ENCODE measurements at places on chromosomes 2 and 18.

DNA sequence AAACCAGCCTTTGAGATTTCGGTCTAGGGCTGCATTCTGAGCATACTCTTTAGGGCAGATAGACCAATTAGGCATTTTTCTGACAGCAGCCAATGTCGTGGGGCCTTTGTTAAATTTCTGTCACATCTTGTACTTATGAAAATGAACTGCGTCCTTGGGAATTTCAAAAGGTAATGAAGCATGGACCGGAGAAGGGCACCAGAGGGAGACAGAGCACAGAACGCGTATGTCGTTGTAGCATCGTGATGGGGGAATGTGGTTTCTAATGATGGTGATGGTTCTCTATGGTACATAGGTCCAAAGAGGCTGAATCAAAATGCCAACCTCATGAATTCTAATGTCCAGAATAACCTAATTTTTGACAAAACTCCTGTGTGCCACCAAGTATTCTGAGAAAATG lies 483.9 kb upstream of the CRIM1 start:
- no peak for DNase-seq

GRCh38 chr2:15076668-15077067 lies 444.2 kb downstream of the LRATD1 start:
- no peak for DNase-seq

DNA sequence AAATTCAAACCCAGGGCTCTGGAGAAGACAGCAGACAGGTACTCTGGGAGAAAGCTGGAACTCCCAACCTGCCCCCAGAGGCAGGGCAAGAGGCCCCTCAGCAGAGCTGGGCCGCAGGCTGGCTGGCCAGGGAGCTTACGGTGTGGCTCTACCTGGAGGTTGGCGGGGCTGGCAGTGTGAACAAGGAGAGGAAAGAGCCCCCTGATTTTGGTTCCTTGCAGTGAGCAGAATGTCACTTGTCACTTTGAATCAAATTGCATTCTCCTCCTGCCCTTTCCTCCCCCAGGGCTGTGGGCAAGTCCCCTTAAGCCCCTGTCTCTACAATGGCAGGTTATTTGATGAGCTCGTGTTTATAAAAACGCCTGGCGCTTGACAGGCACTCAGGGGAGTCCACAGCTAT lies 32.6 kb downstream of the MYO7B start:
- no peak for DNase-seq

DNA sequence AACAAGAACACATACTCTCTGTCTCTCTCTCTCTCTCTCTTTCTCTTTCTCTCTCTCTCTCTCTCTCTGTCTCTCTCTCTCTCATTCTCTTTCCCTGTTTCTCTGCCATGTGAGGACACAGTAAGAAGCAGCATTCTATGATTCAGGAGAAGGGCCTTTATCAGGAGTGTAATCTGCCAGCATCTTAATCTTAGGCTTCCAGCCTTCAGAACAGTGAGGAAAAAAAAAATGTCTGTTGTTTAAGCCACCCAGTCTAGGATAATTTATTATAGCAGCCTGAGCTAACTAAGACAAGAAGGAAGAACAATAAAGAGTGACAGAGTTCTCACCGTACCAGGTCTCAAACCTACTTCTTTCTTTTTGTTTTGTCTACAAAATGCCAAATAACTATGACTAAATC lies 399.4 kb downstream of the SOCS6 start:
- no peak for DNase-seq

GRCh38 chr2:20606198-20606597 lies 44.7 kb downstream of the HS1BP3 start:
- no peak for DNase-seq

DNA sequence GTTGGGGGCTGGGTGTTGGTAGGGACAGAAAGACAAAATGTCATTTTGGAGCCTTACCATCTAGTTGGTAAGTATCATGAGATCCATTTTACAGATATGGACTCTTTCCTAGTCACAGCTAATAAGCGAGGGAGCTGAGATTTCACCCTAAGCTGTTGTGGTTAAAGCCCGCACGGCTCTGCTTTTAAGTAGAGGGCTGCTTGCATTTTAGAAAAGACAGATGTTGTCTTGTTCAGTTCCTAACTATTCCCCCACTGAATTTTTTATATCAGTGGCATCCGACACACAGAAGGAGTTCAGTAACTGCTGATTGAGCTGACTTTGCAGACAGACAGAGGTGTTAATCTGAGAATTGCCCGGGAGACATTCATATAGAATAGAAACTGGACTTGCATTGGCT lies 3.7 kb downstream of the QPCT start:
- DNase-seq = no peak

DNA sequence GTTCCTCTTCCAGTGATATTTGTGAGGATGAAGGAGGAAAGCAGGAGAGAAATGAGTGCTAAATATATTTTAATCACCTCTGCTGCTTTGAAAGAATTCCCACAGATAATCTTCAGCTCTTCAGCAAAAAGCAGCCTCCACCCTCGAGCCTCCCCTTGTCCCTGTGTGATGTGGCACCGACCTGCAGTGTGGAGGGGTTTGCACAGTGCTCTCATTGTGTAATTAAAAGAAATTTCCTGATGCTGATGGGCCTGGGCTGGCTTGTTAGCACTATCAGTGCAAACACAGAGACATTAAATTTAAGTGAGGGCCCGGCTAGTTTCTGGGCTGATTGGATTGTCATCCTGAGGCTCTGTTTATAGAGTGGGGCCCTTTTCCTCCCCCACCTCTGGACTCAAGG lies 53.4 kb downstream of the KIF5C start:
- DNase-seq = no peak

DNA sequence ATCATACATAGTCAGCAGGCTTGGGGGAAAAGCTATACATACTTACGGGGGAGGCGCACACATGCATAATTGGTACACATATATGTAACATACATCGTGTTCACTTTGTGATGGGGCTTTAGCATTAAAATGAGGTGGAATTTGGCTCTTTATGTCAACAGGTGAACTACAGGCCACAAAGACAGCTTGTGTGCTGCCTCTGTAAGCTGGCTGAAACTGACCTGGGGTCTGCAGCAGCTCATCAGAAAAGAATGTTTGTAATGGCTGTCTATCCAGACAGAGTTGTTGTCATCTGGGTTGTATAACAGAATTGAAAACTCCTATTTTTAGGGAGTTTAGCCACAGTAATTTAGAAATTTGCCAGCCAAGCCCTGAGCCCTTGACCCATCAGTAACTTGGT lies 4.7 kb upstream of the KCNG3 start:
- DNase-seq = no peak

DNA sequence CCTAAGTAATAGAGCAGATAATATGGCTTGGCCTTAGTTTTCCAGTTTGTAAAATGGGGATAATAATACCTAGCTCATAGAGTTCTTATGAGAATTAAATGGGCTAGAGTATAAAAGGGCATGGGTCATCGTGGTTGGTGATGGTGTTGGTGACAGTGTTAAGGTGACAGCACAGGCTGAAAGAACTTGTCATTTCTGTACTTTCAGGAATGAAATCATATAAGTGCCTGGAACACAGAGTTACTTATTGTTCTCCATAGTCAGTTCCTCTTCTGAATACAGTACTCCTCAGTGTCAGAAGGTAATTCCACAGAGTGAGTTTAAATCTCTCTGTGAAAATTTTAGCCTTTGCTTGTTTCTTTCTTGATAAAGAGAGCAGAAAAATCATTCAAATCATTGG lies 42.4 kb downstream of the KIF5C start:
- no peak for DNase-seq

DNA sequence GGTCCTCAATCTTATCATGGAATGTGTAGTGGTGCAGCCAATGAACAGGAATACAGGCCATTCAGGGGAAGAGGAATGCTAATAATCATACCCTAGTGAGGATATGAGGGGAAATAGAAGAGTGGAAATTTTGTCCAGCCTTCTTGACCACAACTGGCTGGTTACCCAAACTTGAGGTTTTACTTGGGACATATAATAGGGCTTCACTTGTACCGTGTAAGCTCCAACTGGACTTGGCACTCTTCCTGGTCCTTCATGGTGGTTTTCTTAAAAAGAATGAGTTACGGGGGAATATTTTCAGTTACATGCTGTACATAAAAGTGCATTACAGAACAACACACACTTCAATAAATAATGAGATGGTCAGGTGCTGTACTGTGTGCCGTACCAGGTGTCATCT lies 234.9 kb upstream of the RASGRP3 start:
- DNase-seq = no peak

- DNase-seq = no peak
Observed at GRCh38 chr2:73818296-73818695, 10.5 kb upstream of the STAMBP start.

DNA sequence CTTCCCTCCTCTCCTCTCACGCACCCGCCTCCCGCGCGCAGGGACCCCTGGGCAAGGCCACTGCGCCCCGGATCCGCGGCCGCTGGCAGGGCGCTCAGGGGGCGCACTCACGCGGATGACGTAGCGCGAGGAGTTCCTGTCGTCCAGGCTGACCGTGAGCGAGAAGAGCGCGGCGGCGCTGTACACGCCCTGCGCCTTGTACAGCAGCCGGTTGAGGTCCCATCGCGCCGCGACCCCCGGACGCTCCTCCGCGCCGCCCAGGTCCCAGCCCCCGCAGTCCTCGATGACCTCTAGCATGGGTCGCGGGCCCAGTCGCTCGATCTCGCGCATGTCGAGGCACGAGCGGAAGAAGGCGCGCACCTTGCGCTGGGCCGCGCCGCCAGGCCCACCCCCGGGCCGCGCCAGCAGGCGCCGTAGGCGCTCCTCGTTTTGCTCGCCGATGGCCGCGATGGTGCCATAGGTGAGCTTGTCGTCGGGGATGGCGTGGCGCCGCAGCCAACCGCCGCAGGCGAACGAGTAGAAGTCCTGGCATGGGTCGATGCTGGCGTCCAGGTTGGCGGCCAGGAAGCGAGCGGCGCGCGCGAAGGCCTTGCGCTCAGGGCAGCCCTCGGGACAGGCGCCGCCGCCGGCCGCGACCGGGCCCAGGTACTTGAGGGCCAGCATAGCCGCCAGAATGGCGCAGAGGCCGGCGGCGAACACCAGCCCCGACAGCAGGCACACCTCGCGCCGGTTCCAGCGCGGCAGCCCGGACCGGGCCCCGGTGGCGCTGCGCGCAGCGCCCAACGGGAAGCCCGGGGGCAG lies 1.7 kb downstream of the ECEL1 start:
- no peak for DNase-seq

DNA sequence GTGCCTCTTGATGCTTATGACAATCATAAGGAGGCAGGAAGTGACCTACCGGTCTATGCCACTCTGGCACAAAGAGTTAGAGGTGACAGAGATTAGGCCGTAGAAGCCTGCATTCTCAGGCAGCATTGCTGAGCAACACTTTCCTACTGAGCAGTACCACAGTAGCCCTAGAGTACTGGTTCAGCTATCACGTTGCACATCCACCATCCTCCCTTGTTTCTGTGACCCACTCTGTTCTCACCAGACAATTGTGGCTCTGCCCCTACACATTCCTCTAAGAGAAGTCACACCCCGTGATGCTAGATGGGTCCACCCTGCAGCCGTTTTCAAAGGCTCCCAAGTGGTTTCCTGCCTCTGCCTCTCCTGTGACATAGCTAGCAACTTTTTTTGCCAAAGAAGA lies 22.6 kb upstream of the SUCLG1 start:
- DNase-seq = peak; percentile 27

DNA sequence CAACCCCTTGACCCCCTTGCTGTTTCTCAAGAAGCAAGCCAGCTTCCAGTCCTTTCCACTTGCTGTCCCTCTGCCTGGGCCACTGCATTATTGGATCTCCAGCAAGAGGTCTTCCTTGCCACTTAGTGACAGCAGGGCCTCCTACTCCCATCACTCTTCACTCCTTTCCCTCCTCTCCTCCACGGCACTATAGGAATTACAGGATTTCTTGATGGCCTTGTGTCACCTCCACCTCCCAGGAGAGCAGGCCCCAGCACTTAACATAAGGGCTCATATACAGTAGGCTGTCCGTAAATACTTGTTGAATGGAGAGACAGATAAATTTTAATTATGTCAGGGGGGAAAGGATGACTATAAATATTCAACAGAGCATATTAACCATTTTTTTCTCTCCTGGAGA lies 129.4 kb downstream of the SP3 start:
- no peak for DNase-seq

GRCh38 chr2:18791172-18791797 lies 201.9 kb upstream of the NT5C1B start:
- DNase-seq = no peak

GRCh38 chr18:39724652-39725051 lies 2159.1 kb upstream of the CELF4 start:
- DNase-seq = no peak

GRCh38 chr2:36964496-36965058 lies 1.8 kb downstream of the STRN start:
- no peak for DNase-seq

- no peak for DNase-seq
Observed at GRCh38 chr18:39053571-39053970, 1488.0 kb upstream of the CELF4 start.

DNA sequence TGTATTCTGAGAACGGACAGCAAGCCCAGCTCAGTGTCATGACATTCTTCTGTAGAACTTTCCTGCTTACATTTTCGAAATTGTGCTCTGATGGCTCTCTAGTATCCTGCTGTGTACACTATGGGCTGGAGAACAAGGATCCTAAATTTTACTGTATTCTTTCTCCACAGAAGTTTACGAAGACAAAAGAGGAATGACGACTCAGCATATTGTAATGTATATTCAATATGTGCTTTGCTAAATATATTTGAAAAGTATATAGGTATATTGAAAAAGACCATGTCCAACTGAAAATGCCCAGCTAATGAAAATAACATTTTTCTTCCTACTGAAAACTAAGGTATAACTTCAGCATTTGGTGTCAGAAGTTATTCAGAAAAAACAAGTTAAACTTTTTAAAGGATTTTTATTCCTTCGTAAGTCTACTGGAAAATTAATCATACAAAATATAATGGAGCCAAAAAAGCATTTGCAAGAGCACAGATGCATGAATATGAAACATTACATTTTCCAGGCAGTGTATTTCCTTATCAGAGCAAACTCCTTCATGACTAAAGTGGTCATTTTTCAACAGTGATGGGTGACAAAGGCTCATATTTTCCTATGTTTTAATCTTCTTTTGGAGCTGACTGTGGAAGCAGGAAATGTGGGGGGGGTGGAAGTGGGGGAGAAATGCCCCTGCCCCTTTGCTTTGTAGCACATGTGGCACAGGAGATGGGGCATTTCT lies 143.8 kb upstream of the THUMPD2 start:
- DNase-seq = no peak

GRCh38 chr18:3281456-3282400 lies 19.8 kb downstream of the MYL12B start:
- DNase-seq = no peak

GRCh38 chr2:52821631-52822030 lies 946.0 kb upstream of the CHAC2 start:
- no peak for DNase-seq

GRCh38 chr2:229137066-229137465 lies 134.0 kb downstream of the PID1 start:
- DNase-seq = no peak

- DNase-seq = no peak
Observed at GRCh38 chr18:63970809-63971205, 926 bp downstream of the SERPINB8 start.

GRCh38 chr18:12406371-12407111 lies 1.2 kb upstream of the PRELID3A start:
- no peak for DNase-seq

Data from stimulated activated CD4-positive, alpha-beta T cell treated with anti-CD3 and anti-CD28 coated beads, Interleukin-15, amount 100 ng/mL, for 48 hours (primary cell).